Activated gamma-delta T cell treated with anti-CD3 and anti-CD28 coated beads, Interleukin-2, amount 50 U/mL, for 16 hours (primary cell): ENCODE measurements at places on chromosomes 4 and X.
A peak's percentile ranks its signal among the peaks of the same experiment; 100 is the strongest.

DNA sequence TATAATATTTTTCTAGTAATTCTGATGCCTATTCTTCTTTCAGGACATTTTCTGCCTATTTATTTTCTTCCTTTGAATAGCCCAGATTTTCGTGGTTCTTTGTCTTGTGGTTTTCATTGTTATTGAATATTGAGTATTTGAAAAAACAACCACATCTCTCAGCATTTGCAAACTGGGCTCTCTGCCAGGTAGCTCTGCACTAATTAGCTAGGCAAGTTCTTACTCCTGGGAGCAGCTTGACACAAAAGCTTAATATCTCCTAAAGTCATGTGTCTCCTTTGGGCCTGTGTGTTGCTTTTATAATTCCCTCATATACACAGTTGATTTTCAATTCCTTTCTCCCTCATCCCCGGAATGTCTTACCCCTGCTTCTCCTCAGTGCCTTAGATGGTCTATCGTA is 413.5 kb upstream of the GRIA3 start:
- no peak for DNase-seq

DNA sequence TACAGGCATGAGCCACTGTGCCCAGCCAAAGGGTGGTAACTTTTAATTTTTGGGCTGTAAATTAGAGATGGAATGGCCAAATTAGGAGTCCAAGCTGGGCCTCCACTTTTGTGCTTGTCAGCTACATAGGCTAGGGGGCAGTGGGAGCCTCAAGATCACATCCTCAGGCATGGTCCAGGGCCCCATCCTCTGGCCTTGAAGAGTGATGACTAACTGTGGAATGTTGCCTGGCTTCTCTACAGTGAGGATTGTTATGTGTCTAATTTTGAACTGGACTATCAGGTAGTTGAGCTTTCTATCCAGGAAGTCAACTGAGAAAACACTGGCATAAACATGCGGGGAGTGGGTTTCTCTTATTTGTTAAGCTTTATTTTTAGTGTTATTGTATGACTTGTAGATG is 33.0 kb downstream of the CCNG2 start:
- DNase-seq: no peak

- no peak for DNase-seq
Observed at GRCh38 chr4:54092405-54093323, 7.3 kb upstream of the GSX2 start.

GRCh38 chrX:154121961-154122360 is 22.1 kb upstream of the OPN1LW start:
- DNase-seq: no peak

DNA sequence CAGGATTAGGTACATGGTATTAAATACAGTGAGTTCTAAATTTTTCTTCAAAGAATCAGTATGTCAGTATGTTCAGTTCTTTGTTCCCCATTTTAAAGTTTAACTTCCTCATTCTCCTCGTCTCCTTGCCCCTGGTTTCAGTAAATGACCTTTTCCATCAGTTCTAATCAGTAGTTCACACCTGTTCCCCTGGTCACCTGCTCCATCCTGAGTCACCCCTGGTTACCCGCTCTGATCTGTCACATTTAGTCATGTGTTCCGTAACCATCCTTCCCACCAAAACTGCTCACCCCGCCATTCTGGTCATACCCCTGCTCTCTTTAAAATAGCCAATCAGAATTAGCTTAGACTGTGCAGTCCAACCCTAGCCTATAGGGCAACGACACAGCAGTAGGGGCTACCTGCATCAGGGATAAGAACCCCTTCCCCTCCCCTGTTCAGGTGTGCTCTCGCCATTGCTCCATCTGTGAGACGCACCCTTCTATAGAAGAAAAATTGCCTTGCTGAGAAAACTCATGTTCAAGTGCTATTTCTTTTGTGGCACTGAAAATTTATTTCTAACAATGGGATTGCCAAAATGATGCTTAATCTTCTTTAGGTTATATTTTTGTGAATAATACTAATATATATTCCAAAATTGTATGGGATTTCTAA is 181.3 kb downstream of the OR13H1 start:
- DNase-seq: no peak

- DNase-seq: no peak
Observed at GRCh38 chrX:110020536-110020935, 17.6 kb downstream of the TMEM164 start.

DNA sequence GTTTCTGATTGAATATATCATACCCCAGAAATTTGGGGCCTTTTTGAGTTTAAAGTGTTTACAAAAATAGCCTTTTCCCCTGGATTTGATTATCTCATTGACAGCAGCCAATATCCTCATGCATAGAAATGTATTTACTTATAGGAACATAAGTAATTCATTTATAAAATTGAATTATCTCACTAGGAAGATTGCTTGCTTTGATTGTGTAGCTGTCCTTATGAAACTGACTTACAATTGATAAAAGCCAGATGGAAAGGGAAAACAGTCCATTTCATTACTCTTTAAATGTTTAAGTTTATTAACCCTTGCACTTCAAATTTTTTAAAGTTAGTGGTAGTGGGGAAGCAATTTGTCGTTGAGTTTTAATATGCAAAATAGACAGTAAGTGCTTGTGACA is 310.2 kb upstream of the TBX22 start:
- no peak for DNase-seq

DNA sequence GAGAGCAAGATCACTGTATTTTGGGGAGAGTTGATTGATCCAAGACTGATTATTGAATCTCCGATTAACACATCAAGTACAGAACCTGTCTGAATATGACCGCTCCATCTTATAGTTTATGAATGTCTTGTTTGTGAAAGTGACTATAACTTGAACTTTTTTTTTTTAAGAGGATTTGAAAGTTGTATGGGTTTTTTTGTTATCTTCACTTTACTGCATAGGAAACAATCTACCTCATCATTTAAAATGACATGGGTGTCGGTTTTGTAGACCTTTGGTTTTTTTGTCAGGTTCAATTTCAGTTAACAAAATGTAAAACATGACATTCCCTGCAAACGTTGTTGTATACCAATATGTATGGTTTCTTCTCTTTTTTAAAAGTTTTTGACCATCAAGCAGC is 103.0 kb upstream of the NUDT6 start:
- DNase-seq: no peak

DNA sequence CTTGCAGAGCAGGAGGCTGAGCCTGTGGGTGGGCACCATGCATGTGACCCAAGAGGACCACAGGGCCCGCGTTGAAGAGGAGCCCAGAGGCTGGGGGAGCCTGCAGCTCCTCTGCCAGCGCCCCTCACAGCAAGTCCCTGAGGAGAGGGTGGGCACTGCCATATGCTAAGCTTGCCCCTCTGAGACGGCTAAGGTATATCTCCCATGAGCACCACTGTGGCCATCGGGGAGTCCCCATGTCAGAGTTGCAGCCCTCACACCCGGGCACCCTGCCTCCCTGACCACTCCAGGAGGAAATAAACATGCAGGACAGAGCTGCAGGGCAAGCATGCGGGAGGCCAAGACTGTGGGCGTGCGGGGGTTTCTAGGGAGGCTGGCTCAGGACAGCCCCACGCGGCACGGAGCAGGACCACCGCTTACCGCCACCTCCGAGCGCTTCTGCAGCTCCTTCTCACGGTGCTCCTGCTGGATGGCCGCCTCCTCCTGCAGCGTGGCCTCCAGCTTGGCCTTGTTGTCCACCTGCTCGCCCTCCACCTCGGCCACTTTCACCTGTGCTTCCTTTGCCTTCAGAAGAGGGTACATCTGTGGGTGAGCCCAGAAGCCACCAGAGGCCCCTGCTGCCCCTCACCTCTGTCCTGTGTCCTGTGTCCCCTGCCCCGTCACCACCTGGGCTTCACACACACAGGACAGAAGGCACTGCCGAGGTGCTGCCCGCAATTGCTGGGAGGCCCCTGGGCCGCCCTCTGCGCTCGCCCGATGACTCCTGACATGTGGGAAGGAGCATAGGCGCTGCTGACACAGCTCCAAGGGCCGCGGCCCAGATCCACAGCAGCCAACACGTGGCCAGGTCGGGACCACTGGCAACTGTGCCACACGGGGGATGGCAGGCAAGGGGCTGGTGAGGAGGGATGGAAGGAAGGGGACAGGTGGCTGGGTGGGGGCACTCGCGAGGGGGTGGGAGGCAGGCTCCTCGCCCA is 29.8 kb downstream of the FGFR3 start:
- DNase-seq: no peak

DNA sequence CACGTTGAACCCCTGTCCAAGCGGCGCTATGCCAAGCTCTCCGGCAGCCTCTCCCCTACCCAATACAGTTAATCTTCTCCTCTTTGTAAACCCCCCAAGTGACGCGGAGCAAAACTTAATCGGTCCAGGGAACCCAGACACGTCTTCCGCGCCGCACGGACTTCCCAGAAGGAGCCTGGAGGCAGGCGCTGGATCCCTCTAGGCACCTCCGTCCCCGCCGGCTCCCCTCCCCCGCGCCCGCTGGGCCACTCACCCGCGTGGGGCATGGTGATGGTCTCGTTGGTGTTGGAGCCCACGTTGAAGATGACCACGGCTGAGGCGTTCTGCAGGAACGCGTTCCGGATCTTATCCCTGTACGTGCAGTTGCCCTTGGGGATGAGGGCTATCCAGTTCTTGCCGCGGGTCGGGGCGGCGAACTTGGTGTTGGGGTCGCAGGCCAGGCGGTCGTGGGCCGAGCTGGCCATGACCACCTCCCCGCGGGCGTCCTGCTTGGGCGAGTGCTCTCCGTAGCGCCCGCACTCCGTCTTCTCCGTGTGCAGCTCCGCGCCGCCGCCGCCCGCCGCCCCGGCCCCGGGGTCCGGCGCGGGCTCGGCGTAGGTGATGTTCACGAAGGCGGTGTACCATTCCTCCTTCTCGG is 1.1 kb downstream of the RNF150 start:
- DNase-seq: no peak

- no peak for DNase-seq
Observed at GRCh38 chr4:103012551-103012950, 7.0 kb downstream of the SLC9B1 start.

DNA sequence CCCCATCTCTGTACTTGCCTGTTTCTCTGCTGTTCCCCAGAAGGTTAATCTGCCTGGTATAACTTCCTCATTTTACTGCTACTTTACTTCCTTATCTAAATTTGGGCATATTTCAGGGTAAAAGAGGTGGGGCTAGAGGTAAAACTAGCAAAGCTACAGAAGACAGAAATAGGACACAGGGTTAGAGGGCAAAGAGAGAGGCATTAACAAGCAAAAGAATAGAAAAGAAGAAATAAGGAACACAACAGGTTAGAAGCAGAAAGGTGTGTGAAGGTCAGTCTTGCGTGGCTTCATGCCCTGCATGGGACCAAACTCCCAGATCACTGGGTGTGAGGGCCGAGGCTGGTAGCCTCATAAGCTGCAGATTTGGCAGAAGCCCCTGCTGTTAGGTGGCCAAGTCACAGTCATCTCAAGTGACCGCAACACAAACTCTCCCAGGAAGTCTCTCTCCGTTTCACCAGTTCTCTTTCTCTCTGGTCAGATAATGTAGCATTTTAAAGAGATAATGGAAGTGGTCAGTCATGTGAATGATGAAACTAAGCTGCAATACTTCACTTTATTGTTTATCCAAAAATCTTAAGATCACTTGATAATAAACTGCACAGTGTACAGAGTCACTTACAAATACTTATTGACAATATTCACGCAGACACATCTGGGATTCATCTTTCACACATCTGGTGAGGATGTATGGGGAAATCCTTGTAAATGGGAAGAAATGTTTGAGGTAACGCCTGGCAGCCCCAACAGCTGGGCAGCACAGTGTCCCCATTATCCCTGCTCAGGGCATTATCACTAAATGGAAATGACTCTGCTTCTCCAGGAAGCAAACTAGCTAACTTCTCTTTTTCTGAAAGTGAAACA is 16.4 kb downstream of the TMEM154 start:
- DNase-seq: no peak

DNA sequence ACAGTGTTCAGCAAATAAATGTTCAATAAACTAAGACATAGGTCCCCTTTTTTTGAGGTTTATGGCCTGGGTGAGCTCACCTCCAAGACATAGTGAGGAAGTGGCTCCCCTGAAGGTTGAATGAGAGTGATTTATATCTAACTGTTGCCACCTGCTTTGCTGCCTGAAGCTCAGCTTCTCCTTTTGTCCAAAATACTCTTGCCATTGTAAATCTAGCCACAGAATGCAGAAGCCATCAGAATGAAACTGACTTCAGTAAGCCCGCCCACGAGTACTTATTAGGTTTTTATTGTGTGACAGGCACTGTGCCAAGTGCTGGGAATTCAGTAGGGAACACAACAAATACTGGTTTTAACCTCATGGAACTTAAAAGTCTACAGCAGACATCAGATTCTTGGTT is 18.0 kb downstream of the SPINK2 start:
- no peak for DNase-seq

- DNase-seq: peak; percentile 3
Observed at GRCh38 chr4:86593688-86594558, at the start of gene PTPN13. PTPN13 (plus strand) TSS chr4:86594315; CDS start chr4:86635257, 40,942 bp downstream.

- no peak for DNase-seq
Observed at GRCh38 chr4:78250500-78250899, 193.4 kb downstream of the FRAS1 start.

DNA sequence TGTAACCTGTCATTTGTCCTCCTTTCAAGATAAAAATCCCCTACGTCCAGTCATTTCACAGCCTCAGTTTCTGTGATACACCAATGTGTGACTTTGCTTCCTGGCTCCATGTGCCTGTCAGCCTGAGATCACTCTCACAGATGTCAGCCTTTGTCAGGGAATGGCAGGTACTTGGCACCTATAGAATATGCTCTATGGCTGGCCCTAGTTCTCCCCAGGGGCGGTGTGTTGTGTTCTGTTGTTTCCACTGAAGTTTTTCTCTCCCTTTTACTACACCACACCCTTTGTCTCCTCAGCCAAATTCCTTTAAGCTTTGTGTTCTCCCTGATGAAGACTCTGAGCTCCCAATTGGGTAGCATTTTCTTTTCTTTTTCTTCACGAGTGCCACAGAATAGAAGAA is 81.7 kb downstream of the ALPK1 start:
- no peak for DNase-seq

DNA sequence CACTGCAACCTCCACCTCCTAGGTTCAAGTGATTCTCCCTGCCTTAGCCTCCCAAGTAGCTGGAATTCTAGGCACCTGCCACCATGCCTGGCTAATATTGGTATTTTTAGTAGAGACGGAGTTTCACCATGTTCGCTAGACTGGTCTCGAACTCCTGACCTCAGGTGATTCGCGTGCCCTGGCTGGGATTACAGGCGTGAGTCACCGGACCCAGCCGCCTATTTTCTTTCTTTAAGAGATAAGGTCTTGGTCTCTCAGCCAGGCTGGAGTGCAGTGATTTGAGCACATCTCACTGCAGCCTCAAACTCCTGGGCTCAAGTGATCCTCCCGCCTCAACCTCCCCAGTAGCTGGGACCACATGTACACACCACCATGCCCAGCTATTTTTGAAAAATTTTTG is 166.5 kb downstream of the DHRSX start:
- no peak for DNase-seq

GRCh38 chr4:69589884-69590283 is 49.6 kb downstream of the UGT2A2 start:
- no peak for DNase-seq

- DNase-seq: no peak
Observed at GRCh38 chr4:23972187-23972586, 82.3 kb upstream of the PPARGC1A start.
